ENCODE measurements at places on chromosomes 13 and 19.

DNA sequence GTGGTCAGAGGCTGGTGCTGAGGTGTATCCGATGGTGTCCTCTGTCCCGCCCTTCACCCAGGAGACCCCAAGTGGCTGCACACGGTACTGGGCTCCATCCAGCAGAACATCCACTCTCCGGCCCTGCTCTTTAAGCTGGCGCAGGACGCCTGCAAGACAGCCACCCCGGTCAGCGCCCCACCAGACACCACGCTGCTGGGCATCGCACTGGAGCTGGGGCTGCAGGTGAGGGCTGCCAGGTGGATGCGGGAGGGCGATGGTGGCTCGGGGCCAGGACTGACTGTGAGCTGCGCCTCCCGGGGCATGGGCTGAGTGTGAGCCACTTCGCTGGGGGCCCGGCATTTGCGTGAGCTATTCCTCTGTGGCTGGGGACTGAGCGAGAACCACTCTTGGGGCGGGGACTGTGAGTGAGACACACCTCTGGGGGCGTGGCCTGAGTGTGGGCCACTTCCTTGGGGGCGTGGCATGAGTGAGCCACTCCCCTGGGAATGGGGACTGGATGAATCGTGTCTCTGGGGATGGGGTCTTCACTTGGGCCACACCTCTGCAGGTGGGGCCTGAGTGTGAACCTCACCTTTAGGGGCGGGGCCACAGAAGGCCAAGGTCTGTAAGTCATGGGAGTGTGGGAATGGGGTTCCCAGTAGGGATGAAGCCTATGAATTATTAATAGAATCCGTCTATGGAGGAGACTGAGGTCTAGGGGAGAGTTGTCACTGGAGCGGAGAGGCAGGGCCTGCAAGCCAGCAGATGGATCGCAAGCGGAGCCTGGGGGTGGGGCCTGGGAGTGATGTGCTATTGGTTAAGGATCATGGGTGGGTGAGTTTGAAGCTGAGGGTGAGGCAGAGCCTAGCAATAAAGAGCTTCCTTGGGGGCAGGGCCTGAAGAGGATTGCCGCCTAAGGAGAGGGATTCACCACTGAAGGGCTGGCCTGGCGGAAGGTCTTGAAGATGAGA lies 30.5 kb downstream of the ZSWIM4 start:
- no peak for DNase-seq

GRCh38 chr19:10508036-10508435 lies 4.9 kb upstream of the KEAP1 start:
- no peak for DNase-seq

DNA sequence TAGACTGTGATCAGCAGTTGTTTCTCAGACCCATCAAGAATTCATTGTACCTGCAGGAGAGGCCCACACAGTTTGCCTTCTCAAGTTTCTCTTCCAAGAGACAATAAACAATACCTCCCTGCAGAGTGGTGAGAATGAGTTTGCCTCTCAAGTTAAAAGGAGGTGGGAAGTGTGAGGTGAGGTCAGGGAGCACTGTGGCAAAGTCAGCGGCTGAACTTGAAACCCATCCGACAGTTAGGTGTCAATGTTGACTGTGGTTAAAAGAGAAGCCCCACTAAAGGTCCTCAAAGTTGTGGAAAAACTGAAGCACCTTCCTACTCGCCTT lies 72.9 kb upstream of the TSC22D1 start:
- DNase-seq = no peak

DNA sequence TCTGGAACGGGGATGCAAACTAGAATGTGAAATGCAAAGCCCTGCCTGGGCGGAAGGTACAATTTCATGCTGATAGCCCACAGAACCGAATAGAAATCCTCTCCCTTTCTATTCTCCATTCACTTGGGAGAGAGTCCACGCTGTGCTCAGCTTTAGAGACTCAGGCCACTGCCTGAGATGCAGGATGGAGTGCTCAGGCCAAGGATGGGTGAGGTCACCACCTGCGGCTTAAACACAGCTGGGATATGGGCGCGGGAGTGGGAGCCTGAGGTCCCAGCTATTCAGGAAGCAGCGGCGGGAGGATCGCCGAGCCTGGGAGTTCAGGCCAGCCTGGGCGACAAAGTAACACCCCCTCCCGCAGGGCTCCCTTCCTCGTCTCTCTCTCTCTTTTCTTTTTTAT lies 446 bp upstream of the ZNF83 start:
- DNase-seq = no peak

DNA sequence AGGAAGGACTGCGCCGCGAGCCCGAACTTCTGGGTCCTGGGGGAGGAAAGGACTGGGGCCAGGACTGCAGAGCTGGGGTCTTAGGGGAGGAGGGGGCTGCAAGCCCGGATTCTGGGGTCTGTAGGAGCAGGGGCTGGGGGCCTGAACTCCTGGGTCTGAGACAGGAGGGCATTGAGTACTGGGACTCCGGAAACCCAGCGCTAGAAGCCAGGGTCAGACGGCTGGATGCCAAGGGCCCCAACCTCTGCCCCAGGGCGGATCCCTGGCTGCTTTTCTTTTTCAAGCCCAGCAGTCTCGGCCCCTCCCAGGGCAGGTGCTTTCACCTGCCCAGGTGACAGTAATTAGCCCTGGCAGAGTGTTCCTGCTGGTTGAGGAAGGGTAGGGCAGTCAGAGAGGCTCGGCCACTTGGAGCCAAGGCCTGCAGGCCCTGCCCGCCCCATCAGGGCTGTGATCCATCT lies 2.3 kb downstream of the MYH14 start:
- DNase-seq = no peak

DNA sequence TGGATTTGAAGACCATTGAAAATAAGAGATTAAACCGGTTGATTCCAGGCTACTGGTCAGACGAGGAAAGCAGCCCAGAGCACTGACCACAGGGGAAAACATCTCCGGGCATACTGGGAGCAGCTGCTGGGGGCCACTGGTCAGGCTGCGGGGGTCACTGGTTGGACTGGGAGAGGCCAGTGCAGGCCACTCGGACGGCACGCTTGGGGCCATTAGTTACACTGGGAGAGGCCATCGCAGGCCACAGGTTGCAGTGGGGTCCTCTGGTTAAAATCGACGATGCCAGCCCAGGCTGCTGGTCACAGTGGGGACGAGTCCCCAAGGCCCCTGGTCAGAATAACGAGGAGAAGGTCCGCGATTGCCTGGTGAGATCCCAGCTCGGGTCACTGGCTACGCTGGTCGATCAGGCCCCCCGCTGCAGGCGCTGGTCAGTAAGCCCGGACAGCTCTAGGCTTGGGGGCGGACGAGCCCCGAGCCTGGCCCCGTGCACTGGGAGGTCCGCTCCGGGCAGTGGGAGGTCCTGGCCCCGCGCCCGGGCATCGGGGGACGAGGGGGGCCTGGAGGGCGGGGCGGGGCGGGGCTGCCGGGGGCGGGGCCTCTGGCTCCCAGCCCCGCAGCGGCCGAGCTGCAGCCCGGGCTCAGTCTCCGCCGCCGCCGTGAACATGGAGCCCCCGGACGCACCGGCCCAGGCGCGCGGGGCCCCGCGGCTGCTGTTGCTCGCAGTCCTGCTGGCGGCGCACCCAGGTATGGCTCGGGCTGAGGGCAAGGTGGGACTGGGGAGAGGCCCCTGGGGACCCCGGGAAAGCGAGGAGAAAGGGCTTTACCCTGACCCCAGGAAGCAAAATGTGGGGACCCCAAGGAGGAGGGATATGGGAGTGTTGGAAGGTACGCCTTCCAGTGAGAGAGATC lies at the start of gene BCAM:
BCAM (plus strand) TSS at position 641 of the 909 bp plus-strand sequence; CDS start at position 663, 22 bp downstream.
- DNase-seq = peak; percentile 26

- no peak for DNase-seq
These were observed 1.5 kb upstream of the TMEM145 start for GRCh38 chr19:42311657-42312056.

GRCh38 chr13:43611281-43612273 lies 175.2 kb downstream of the ENOX1 start:
- DNase-seq = no peak

DNA sequence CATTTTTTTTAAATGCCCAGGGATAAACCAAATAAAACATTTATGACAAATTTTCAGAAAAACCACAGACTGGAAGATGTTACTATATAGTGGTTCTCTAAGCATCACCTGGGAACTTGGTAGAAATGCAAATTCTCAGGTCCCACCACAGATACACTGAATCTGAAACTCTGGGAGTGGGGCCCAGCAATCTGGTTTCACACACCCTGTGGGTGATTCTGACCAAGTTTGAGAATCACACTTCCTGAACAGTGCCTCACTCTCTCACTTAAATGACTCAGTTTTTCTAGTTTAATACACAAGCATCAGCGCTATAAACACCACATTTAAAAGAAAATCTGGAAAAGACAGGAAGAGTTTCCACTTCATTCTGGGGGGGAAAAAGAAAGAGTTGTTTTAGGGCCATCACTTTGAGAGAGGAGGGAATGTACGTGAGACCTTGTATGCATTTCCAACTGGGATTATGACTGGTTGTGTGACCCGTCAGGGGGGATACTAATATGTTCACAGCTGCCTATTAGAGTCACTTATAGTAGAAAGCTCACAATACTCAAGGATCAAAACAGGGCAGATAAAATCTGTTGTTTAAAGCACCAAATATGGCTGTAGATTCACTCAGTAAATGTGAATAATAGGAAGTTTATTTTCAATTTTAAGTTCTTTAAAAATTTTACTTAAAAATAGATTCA lies 567.7 kb downstream of the GPC6 start:
- no peak for DNase-seq

DNA sequence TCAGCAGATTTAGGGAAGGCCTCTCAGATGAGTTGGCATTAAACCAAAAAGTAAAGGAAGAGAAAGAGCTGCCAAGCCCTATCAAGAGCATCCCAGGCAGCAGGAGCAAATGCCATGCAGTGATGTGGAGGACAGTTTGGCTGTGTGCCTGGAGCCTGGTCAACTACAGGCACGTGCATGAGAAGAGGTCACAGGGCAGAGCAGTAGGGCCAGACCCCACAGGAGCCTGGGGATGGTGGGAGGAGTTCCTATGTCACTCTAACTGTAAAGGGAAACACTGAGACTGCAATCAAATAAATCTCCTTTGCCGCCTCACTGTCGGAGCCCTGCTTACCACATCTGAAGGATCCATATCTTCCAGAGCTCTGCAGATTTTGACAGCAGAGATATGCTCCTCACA lies 240.5 kb downstream of the ENOX1 start:
- peak; percentile 41 for DNase-seq

DNA sequence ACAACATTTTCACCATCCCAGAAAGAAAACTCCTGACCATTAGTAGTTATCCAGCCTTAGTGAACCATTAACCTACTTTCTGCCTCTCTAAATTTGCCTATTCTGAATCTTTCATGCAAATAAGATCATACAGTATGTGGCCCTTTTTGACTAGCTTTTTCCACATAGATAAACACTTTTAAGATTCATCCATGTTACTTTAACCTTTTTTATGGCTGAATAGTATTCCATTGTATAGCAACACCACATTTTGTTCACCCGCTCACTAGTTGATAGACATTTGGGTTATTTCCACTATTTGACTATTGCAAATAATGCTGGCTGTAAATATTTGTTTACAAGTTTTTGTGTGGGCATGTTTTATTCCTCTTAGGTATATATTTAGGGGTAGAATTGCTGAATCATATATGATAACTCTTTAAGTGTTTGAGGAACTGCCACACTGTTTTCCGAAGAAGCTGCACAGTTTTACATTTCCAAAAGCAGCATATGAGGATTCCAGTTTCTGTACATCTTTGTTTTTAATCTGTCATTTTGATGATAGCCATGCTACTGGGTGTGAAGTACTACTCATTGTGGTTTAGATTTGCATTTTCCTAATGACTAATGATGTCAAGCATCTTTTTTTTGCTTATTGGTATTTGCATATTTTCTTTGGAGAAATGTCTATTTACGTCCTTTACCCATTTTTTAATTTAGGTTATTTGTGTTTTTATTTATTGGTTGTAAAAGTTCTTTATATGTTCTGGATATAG lies 17.1 kb downstream of the COG6 start:
- DNase-seq = no peak

- DNase-seq = peak; percentile 74
These were observed 4.1 kb downstream of the HMG20B start for GRCh38 chr19:3576696-3577443.

GRCh38 chr13:102642475-102642874 lies 45.7 kb downstream of the TPP2 start:
- DNase-seq = no peak

GRCh38 chr13:114282041-114282670 lies 755 bp downstream of the UPF3A start:
- no peak for DNase-seq

- peak; percentile 30 for DNase-seq
These were observed 56.5 kb downstream of the INTS6 start for GRCh38 chr13:51396352-51396751.

- DNase-seq = no peak
These were observed 128.9 kb downstream of the B3GLCT start for GRCh38 chr13:31328549-31329235.

DNA sequence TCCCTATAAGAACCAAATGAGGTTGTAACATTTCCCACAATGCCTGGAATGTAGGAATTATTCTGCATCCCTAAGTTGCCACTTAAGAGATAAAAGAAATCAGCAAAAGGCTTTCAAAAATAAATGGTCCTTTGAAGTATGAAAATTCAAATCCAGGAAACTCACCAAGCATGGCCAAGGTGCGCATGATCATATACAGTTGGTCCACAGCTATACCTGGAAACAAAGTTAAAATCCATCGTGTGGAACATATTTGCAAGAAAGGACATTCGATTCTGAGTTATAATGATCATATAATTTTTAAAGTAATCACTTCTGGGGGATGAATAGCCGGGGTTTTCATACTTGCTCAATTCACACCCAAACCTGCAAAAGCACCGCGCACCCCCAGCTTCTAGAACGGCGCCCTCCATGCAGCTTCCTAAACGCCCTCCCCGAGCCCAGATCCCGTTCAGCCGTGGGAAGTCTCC lies 525 bp downstream of the CARS2 start:
- DNase-seq = no peak

GRCh38 chr13:42035905-42036521 lies 12.4 kb upstream of the DGKH start:
- DNase-seq = no peak

DNA sequence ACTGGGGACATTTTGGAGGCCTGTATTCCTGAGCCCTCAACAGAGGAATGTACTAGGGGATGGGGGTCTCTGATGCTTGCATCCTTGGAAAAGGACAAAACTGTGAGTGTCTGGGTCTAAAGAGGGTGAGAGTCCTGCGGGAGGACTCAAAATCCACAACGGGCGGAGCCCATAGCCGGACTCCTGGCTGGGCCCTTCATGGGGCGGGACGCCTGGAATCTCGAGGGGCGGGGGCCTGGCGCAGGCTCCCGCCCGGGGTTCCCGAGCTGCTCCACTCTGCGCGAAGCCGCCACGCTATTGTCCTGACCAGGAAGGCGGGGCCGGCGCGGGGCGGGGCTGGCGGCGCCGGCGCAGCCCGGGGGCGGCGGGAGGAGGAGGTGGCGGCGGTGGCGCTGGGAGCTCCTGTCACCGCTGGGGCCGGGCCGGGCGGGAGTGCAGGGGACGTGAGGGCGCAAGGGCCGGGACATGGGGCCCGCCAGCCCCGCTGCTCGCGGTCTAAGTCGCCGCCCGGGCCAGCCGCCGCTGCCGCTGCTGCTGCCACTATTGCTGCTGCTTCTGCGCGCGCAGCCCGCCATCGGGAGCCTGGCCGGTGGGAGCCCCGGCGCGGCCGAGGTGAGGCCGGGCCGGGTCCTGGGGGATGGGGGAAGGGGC lies at the start of gene APLP1:
APLP1 (plus strand) TSS at position 403 of the 651 bp plus-strand sequence; CDS start at position 466, 63 bp downstream.
- DNase-seq = no peak
